SK-N-MC (cell line): ENCODE measurements at places on chromosomes 11 and 22.

GRCh38 chr22:42626951-42627625 lies 12.4 kb upstream of the POLDIP3 start:
- DNase-seq = no peak

GRCh38 chr11:95680169-95680929 lies 109.2 kb downstream of the FAM76B start:
- DNase-seq = no peak

DNA sequence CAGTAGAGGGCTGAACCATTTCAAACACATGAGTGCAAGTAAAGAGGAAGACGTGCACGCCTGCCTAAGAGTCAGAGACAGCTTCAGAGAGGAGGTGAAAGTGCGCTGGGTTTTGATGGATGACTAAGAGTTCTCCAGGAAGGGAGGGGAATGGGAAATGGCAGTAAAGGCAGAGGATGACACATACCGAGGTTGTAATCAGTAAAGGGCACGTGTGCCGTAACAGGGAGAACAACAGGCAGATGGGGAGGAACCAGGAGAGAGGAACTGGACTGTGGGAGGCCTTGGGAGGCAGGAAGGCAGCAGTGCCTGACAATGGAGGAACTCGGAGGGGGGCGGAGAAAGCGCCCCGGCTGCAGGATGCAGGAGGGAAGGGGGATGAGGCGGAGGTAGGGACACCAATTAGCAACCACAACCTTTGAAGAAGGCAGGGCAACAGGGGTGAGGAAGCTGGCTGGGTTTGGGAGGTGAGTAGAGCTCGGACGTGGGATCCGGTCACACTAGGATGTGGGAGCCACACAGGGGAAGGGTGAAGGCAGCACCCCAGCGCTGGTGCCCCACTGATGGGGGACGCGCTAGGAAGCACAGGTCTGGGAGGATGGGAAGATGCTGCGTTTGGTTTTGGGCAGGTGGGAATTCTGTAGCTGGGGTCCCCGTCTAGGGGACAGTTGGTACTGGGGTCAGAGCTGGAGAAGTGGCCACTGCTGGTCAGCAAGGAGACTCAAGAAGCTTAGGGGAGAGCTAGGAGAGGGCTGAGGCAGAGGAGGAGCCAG lies 67.4 kb downstream of the SCUBE1 start:
- no peak for DNase-seq

GRCh38 chr22:22773427-22773826 lies 114.2 kb upstream of the IGLL5 start:
- DNase-seq = no peak

- no peak for DNase-seq
These were observed 12.8 kb downstream of the CAPRIN1 start for GRCh38 chr11:34064291-34064690.

DNA sequence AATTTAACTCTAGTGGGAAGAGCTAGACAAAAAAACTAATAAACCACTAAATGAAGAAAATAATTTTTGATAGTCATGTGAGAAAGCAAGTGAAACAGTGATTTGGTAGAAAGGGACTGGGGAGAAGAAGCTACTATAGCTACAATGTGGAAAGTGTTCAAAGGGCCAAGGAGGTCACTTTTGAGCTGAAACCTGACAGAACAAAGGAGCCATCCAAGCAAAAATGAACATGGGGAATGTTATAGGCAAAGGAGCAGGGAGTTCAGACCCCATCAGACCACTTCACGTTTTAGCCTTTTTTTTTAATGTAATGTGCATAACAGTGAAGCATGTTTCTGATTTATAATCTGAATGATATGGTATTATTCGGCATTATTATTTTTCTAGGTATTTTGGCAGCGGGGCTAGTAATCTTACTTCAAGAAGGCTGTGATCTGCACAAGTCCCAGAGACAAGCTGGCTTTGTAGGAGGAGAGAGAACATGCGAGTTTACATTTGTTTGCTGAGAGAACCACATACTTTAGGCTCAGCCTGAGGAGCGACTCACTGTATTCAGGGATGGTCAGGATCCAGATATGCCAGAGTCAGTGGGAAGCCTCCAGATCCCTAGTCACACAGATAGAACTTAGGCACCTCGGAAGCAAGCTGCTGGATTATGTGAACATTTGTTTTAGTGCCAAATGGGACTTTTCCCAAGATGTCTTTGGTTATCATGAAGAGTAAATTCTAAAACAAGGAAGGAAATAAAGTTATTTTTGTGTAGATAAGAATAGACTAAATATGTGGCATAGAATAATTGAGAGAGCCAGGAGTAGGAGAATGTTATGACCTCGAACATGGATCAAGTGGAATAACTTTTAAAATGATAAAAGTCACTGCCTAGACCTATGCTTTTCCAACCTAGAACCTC lies 118.6 kb downstream of the TRIM44 start:
- no peak for DNase-seq

GRCh38 chr11:31509051-31509428 lies 382 bp downstream of the IMMP1L start:
- no peak for DNase-seq

- no peak for DNase-seq
These were observed 36.3 kb upstream of the LRRC10B start for GRCh38 chr11:61472282-61472681.

DNA sequence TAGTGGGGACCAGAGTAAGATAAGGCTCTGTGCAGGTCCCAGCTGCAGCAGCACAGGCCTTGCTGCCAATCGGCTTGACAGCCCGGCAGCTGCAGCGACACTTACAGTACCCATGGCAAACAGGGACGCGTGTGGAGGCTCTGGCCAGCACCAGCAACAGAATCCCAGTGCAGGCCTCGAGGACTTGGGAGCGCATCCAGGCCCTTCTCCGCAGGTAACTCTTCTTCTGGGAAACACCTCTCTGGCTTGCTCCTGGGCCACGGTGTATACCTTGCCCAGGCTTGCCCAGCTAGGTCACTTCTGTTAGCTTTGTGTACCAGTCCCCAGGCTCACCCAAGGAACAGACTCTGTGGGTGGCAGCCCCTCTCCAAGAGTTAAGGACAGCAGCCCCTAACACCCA lies 126.7 kb downstream of the CTTN start:
- DNase-seq = no peak

DNA sequence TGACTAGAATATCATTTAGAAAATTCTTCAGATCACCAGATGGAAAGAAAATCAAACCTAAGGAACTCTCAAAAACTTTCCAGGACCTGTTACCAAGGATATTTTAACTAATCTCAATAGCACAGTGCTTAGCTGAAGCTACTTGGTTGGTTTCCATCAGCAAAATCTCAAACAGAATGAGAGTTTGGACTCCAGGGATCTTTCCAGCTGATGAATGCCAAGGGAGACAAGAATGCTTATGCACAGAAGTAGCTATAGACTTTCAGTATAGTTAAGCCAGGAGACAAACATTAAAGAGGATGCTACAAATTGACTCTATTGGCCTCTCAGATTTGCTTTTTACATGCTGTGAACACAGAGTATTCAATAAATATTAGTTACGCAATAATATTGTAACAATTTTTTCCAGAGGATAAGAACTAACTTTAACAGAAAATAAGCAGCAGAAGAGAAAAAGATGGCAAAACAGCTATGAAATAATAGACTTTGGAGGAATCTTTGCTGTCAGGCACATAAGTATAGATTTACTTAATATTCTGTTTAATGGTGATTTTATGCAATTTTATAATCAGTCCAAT lies 331.4 kb downstream of the DLG2 start:
- DNase-seq = no peak

GRCh38 chr11:127648583-127648982 lies 648.0 kb upstream of the KIRREL3 start:
- no peak for DNase-seq

DNA sequence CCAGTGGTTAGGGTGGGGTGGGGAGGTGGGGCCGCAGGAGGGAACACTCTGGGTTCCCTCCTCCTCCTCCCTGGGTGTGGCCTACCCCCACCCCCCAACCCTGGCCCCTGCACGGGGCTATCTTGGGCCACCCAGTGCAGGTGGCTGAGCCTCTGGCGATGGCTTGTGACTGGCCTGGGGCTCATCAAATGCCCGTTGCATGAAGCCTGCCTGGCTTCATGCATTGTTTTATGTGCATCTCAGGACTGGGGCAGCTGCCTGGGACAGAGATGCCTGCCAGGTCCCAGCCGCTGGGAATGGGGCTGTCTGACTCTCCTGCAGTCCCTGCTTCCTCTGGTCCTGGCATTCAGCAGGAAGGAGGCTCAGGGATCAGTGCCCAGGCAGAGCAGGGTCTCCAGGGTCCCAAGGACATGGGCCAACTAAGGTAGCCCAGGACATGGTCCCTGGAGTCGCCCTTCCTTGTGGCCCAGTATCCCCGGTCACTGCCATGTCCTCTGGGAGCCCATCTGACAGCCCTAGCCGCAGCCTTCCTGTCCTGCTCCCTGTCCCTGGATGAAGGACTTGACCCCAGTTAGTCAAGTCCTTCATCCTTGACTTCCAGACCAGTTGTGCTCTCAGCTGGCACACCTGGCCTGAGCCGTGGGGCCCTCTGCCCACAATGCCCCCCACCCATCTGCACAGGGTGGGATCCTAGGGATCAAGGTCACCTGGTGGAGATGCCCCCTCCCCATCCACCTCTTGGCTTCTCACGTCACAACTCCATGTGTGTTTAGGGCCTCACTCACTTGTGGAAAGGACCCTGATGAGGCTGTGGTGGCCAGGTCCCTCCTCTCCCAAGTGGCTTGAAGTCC lies 112.1 kb upstream of the FGF3 start:
- no peak for DNase-seq

GRCh38 chr11:131299598-131300438 lies 70.6 kb upstream of the NTM start:
- DNase-seq = no peak

DNA sequence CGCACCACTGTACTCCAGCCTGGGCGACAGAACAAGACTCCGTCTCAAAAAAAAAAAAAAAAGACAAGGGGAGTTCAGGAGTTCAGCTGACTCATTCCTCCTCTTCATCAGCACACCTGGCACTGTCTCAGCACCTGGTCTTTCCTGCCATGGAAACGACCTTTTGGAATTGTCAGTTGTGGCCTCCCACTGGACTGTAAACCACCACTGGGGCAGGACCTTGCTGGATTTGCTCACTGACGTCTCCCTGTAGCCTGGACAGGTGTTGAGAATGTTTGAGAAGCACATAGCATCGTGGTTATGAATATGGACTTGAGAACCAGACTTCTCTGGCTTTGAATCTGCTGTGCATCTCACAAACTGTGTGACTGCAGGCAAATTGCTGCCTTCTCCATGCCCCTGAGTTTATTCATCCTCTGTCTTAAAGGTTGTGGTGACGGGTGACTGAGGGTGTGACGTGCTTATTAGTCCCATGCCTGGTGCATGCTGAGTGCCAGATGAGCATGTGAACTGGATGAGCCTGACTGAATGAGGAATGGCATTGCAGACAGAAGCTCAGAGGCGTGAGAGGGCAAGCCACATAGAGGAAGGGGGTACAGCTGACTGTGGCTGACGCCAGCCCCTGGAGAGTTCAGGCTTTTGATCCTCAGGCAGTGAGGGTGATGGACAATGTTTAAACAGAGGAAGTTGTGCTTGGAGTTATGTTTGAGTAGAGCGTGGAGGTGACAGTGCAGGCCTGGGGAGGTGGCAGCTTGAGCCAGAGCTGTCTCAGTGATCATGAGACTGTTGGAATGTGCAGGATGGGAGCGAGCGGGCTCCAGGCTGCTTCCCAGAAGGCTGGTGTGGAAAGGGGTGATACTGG lies 12.7 kb downstream of the TOM1 start:
- DNase-seq = no peak

DNA sequence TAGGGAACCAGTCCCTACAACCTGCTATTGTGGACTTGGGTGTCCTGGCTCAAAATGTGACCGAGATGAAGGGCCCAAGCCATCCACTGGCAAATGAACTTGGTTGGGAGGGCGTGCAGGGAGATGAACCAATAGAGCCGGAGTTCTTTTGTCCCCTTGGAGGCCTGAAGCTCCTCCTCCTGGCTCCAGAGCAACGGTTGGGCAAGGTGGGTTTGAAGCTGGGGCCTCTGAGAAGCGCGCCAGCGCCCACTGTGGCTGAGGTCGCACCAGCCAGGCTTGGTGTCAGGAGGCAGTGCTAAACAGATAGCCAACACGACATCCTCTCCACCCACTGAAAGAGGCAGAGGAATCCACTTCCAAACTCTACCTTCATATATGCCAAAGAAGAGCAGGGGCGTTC lies 36.0 kb upstream of the PACSIN2 start:
- DNase-seq = no peak

DNA sequence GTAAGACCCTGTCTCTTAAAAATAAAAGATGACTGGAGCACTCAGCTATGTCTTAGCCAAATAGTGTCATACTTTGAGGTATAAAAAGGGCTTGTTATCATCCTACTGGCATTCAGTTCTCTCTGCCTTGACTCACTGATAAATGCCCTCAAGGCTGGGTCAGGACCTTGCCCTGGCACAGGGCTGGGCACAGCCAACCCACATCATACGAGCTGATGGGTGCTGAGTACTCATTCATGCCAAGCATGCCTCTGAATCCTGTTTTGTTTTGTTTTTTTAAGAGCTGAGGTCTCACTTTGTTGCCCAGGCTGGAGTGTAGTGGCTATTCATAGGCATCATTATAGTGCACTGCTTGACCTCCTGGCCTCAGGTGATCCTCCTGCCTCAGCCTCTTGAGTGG lies 1.9 kb downstream of the SMTNL1 start:
- DNase-seq = no peak

DNA sequence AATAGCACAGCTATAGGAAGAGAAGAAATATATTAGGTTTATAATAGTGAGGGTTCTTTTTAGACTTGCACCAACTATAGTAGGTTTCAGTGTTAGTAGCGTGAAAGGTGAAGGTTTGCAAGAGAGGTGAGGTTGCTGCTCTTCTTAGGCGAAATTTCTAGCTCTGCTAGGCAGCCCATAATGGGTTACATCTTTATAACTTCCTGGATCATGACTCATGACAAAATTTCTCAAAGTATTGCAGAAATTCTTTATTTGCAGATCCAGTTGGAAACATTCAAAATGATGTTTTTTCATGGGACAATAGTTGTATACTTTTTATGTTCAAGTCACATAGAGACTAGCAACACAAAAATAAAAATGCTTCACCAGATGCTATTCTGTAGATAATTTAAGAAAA lies 260.0 kb downstream of the SOX6 start:
- no peak for DNase-seq

DNA sequence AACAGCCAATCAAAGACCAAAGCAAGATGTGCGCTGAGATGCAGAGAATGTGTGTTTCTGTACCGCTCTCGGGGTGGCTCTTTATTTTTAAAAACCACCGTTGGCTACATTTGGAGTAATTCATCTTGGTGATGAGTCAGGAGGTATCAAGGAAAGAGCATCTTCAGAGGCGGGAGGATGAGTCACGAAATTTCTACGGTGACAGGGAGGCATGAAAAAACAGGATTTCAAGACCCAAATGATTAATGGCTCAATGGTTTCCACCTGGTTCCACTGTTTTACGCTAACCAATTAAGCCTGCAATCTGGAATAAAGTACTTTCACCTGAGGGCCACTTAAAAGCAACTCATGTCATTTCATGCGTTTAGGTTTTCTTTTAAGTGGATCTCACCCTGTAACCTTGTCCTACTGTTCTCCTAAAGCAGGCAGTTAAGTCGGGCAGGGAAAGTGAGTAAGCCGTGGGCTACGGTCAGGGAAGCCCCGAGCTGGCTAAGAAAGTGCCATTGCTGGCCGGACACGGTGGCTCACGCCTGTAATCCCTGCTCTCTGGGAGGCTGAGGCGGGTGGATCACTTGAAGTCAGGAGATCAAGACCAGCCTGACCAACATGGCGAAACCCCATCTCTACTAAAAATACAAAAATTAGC lies 74.6 kb downstream of the CELSR1 start:
- no peak for DNase-seq
